Kidney capillary endothelial cell (primary cell): ENCODE measurements at places on chromosomes 6 and 20.

DNA sequence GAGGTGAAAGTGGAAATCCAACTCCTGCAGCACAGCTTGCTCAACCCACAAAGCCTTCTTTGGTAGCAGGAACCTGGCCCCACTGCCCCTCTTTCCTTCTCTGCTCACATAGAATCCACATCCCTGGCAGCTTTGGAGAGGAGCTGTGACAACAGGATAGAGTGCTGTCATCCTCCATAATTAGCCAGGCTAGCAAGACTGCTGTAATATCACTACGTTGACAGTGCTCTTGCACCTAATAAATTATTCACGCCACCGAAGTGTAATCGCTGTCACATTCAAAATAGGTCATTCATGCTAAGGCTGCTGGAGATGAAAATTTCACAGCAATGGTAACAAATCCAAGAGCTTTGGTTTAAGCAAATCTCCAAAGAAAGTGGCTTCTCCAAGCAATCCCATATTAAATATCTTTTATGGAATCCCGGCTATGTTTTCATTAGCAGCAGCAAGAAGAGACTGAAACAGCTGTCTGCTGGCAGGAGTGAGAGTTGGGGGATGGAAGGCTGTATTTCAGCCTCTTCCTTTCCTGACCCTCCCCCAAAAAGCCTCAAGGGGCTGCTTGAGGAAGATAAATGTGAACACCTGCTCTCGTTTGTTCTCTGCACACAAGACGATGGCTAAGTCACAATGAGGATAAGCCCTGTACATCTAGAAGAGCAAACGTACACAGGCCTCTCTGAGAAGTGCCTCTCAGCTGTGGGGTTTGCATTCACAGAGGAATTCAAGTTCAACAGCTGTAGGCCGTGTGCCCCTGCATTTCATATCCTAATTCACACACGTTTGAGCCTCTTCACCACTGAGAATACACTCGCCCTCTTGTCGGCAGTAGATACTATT is 16.5 kb downstream of the RIPOR2 start:
- no peak for DNase-seq

DNA sequence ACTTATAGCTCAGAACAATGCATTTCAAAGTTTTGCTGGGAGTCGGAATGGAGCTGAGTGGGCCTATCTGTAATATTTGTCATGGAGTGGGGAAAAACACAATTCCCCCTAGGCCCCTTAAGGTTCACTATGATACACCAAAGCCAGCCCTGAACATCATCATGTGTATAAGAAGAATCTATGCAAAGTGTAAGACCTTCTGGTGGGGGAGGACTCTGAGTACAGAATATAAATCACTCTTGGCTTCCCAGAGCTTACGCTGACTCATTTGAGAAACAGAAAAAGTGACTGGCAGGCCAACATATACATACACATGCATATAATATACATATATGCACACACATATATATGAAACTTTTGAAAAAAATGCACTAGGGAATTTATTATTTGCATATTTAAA is 54.1 kb upstream of the UBR2 start:
- DNase-seq = no peak

DNA sequence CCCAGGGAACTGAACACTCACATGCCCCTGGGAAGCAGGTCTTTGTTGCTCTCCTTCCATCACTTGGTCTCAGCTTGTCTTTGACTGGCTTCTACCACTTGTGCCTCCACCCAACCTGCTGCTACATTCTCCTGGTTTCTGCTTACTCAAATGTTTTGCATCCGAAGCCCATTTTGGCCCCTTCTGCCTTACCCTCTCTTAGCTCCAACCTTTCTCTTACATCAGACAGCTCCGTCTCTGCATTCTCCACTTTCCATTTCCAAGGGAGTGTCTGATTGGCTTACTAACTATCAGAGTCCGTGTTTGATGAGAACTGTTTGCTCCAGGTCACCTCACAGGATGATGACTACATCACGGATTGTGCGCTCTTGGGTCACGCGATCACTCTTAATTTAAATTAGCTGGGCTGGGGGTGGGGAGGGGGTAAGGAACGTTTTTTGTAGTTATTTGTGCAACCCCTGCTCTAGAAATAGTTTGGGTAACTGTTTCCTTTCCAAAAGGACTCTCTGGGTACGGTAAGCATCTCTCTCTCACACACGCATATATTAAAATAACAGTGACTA is 844 bp upstream of the ABRACL start:
- DNase-seq = peak; percentile 63

GRCh38 chr6:170013815-170014214 is 262.4 kb downstream of the ERMARD start:
- peak; percentile 11 for DNase-seq

DNA sequence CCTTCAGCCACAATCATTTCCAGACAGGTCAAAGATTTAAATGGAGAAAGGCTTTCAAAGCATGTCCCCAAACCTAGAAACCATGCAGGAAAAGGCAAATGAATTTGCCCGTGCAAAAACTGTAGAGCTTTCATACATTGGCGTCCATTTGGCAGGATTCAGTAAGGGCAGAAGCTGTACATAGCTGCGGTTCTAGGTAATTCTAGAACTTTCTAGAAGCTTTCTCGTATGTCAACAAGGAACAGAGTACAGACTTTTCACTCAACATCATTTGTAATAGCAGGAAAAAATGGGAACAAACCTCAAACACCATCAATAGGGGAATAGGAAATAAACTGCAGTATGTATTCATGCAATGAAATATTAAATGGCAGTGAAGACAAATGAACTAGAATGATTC is 11.1 kb upstream of the MAPK13 start:
- no peak for DNase-seq

- no peak for DNase-seq
Measured at GRCh38 chr6:126173265-126173664, 166.7 kb upstream of the CENPW start.

- DNase-seq = no peak
Measured at GRCh38 chr20:58096880-58097423, 131.5 kb downstream of the ANKRD60 start.

- no peak for DNase-seq
Measured at GRCh38 chr6:104908031-104908887, 48.5 kb upstream of the HACE1 start.

DNA sequence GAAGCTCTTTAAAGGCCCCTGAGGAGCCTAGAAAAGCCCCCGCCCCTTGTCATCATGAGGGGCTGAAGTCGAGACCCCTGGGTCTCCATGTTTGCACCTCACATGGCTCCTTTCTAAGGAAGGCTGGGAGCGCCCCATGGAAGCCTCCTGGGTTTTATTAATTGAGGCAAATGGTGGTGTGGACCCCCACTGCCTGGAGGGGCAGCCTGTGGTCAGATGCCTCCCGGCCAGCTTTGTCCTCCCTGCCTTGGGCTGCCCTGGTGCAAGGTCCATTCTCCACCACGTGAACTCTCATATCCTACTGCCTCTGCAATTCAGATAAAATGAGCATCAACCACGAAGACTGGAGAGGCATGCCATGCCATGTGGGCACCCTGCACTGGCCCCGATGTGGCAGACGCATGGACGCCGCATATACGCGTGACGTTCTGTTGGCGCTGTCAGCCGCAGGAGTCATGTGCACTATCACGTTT is 295.5 kb downstream of the TAF4 start:
- DNase-seq = no peak

GRCh38 chr6:46325561-46326530 is 155.1 kb upstream of the ENPP5 start:
- DNase-seq = no peak

DNA sequence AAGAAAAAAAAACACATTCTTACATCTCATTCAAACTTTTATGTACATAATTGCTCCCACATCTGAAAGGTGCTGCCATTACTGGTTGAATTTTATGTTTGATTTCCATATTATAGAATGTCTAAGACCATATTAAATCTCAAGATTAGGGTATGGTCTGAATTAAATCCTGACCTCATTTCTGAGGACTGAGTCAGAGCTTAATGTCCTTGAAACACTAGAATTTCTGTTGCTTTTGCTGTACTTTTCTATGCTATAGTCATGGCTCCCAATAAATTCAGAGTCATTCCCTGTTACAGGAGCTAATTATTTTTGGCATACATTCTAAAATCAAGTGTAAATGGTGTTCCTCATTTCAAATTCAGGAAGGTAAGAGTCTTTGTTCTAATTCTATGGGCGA is 285.3 kb upstream of the MANEA start:
- DNase-seq = no peak

- DNase-seq = peak; percentile 23
Measured at GRCh38 chr6:145749632-145750031, 14.3 kb upstream of the EPM2A start.

DNA sequence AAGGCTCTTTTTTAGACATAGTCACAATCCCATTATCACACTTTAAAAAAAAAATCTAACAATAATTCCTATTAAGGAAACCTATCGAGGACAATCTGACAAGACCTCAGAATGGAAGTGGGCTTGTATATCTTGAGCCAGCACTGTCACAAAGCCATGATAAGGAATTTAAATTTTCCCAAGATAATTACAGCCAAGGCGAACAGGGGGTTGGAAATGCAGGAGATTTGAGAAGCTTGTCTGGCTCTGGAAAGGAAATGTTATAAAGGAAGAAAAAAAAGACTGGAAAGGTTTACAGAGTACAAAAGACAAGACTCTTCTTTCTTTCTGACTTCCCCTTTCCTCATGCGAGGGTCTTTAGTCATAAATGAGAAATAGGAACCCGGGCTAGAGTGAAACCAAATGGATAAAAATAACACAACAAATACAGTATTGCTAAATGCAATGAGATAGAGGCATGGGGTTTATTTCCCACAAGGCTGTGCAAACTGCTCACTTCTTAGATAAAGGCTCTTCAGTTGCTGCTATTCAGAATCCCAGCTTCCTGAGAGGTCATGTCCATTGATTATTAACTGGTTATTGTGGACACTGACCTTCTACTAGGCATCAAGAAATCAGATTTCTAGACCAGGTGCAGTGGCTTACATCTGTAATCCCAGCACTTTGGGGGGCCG is 13.4 kb upstream of the GHRH start:
- no peak for DNase-seq

DNA sequence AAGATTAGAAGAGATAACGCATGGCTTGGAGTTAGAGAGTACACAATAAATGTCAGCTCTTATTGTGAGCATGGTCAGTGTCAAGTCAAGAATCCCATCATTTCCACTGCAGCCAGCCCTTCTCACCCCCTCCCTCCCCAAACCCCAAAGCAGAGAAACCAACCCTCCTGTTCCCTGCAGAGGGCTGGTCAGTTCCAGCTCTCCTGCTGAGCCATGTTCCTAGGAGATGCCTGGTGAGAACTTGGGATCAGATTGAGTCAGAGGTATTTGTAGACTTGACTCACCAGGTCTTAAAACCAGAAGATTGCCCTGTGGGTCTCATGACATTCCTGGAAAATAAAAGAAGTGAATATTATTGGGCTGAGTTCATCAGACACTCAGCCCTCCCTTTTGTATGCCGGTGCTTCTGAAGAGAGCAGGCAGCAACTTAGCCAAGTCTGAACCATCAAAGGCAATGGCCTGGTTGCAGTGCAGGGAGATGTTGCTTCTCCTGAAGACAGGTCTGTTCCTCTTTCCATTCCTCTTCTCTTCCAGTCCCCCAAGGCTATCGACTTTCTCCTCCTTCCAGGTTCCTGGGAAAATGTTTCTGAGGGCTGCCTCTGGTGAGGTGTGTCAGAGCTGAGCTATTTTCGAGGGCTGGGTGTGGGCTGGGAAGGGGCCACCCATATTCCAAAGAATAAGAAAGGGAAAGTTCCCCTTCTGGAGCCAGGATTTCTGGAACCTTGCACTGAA is 278.2 kb upstream of the SUPT3H start:
- peak; percentile 83 for DNase-seq

- no peak for DNase-seq
Measured at GRCh38 chr6:1633366-1634021, 23.8 kb downstream of the FOXC1 start.
